ENCODE measurements at places on chromosomes 6 and 20.
A peak's percentile ranks its signal among the peaks of the same experiment; 100 is the strongest.

DNA sequence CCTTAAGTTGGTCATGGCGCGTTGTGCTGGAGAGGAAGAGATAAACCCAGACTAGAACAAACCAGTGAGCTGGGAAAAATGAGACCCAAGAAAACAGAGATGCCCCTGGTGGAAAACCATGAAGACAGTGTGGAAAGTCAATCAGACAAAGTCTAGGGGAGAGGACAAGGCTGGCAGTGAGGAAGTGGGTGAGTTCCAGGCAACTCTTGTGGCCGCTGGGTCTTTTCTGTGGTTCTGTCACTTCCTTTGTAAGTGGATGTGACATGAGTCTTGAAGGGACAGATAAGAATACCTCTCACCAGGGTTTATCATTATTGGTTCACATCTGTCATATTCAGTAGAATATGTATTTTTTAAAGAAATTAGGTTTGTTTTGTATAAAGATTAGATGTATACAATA is 738.4 kb downstream of the DHX35 start:
- ATAC-seq: no peak

- ATAC-seq: peak; percentile 51
These were observed 18.5 kb downstream of the RNF144B start for GRCh38 chr6:18405477-18406293.

DNA sequence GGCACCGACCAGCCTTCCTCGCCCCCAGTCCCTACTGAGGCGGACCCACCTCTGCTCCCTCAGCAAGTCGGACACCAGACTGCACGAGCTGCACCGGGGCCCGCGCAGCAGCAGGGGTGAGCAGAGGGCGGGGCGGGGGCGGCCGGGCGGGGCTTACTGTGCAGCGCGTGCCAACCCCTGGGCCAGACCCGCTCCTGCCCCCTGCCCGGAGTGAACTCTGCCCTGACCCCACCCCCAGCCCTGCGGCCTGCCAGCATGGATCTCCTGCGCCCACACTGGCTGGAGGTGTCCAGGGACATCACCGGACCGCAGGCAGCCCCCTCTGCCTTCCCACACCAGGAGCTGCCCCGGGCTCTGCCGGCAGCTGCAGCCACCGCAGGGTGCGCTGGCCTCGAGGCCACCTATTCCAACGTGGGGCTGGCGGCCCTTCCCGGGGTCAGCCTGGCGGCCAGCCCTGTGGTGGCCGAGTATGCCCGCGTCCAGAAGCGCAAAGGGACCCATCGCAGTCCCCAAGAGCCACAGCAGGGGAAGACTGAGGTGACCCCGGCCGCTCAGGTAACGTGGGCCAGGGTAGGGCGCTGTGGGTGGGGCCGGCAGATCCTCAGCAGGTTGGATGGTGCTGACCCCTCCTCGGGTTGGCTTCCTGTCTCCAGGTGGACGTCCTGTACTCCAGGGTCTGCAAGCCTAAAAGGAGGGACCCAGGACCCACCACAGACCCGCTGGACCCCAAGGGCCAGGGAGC is 1.5 kb upstream of the SLC2A4RG start:
- no peak for ATAC-seq

DNA sequence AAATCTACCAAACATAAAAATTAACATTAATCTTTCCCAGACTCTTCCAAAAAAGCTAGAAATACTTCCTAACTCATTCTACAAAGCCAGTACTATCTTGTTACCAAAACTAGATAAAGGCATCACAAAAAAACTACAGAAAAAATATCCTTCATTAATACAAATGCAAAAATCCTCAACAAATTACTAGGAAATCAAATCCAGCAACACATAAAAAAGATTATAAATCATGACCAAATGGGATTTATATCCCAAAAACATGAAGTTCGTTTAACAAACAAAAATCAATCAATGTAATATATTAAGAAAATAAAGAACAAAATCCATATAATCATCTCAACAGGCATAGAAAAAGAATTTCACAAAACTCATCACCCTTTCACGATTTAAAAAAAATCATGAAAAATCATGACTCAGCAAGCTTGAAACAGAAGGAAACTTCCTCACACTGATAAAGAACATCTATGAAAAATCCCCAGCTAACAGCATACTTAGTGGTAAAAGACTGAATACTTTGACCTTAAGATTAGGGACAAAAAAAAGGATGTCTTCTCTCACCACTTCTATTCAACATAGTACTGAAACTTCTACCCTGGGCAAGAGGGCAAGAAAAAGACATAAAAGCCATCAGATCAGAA is 43.2 kb downstream of the RANBP9 start:
- ATAC-seq: no peak

DNA sequence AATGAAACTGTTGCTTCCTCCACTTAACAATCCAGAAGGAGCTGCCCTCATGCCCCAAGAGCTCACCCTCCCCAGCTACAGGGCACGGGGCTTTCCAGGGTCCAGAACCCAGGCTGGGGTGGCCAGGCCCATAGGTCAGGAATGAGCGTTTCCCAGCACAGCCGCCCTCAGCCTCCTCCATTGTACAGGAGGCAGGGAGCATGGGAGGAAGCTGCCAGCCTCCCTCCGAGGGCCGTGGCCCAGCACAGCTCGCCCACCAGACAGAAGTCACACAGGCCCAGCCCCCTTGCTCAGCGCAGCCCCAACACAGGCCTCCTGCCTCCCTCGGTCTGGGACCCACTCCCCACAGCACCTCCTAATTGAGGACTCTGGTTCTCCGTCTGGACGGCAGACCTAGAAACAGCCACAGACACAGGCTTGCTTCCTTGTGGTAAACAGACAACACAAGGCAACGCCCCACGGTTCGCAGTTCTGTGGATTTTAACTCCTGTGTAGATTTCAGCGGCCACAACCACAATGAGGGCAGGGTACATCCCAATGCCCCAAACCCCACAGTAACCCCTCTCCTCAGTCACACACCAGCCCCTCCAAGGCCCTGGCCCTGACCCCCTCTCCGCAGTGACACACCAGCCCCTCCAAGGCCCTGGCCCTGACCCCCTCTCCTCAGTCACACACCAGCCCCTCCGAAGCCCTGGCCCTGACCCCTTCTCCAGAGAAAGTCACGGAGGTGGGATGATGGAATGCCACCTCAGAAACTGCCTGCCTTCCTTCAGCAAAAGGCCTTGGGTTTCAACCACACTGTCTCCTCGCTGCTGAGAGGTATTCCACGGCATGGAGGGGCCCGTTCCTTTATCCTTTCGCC is 173.5 kb downstream of the DLL1 start:
- no peak for ATAC-seq

DNA sequence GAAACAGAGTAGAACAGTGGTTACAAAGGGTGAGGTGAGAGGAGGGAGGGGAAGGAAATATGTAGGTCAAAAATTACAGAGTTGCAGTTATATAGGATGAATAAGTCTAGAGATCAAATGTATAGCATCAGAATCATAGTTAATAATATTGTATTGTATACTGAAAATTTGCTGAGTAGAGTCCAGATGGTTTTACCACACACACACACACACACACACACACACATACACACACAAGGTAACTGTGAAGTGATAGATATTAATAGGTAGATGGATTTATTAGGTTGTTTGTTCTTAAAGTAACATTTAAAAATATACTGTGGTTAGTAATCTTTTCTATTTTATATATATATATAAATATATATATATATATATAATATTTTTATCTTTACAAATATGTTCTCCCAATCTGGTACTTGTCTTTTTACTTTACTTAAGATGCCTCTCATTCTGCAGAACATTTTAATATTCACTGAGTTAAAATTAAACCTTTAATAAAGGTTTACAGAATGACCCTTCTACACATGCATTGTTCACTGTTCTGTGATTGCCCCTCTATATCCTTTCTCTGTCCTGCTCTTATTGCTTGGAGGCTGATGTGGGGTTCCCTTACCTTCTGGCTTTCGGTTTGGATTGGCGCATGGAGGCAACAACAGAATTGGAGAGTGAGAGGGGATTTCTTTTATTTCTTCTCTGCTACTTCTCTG is 408 bp downstream of the PTCHD4 start:
- no peak for ATAC-seq

DNA sequence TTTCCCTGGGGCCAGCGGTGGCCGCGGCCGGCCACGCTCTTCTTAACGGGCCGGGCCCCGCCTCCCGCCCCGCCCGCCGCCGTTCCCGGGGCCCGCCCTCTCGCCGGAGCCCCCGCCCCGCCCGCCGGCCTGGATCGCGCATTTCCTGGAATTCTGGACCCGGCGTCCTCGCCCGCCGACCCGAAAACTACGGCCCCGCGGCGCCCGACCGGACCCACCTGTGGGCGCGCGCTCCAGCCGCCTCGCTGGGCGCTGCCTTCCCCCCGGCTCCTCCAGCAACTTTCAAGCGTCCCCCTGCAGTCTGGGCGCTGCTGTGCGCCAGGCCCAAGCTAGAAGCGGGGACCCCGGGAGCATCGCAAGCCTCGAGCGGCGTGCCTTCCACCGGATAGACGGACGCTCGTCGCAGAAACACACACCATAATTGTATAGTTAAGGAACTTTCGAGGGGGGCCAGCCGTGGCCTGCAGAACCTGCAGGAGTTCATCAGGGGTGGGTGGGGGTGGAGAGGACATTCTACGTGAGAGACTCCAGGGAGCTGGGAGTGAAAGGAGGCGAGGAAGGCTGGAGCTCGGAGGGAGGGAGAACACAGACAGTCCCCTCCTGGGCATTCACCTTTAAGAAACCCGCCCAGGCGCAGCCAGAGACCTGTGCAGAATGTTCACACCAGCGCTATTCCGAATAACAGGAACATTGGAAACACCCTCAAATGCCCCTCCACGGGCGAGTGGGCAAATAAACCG is at the start of gene ADA:
ADA (minus strand) TSS at position 16 of the 740 bp plus-strand sequence. CDS start 92 bp downstream, outside the sequence.
- ATAC-seq: peak; percentile 89

Data from gastroesophageal sphincter (tissue), 4 donors.